Stimulated activated CD8-positive, alpha-beta memory T cell treated with anti-CD3 and anti-CD28 coated beads, Interleukin-7, amount 100 ng/mL, for 24 hours (primary cell): ENCODE measurements at places on chromosomes 5 and 9.

DNA sequence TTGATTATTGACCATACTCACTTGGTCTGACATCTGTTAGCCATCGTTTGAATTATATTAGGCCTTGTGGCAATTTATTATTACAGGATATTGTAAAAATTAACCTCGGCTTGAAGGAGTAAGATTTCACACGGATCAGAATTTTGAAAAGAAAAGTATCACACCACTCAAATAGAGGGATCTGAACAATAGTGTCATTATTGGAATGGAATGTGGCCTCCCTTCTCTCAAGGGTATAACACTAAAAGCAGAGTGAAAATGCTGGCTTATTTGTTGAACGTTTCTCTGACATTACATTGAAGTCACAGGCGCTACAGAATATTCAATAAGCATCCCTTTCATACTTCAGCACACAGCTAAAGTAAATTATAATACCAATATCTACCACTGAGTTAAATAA is 509.3 kb downstream of the CTNND2 start:
- no peak for DNase-seq

DNA sequence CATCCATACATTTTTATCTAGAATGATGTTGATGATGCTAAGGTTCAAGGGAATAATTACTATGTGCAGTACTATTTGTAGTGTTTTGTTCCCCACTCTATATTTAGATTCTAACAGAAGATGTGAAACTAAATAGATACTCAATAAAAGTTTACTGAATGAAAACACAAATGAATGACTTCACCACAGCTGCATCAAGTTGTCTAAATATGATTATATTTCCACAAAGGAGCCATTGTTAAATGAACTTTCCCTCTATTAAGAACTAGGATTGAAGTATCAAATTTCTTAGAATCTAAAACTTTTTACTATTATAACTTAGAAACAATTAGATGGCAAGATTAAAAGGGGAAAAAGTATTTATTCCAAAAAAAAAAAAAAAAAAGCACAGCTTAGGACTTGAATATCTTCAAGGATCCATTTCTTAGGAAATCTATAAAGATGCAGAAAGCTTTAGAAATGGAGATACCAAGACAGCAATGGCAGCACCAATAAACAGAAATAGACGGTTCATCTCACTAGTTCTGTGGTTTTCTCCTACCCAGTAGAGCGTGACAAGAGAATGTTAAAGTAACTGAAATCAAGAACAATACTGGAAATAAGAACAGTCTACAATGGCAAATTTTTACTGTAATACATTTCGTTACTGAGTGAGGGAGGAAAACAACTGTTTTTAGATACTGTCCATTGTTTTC is 347.6 kb downstream of the EBF1 start:
- no peak for DNase-seq

- DNase-seq: no peak
Observed at GRCh38 chr5:65858316-65858715, 68.1 kb upstream of the ERBIN start.

- DNase-seq: no peak
Observed at GRCh38 chr9:96126321-96126881, 175.6 kb downstream of the HSD17B3 start.

DNA sequence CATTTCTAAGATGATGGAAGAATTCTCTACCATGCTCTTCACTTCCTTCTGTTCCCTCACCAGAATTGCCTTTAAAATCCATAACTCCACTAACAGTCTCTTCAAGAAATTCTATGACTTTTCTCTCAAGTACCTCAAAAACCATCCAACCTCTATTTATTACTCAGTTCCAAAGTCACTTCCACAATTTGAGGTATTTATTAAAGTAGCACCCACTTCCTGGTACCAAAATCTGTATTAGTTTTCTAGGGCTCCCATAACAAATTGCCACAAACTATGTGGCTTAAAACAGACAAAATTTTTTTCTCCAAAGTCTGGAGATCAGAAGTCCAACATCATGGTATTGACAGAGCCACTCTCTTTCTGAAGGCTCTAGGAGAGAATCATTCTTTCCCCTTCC is 4.9 kb upstream of the SPTLC1 start:
- DNase-seq: no peak

- no peak for DNase-seq
Observed at GRCh38 chr9:93270976-93271375, 87.0 kb downstream of the WNK2 start.

GRCh38 chr5:134136771-134137170 is 22.3 kb downstream of the TCF7 start:
- no peak for DNase-seq

DNA sequence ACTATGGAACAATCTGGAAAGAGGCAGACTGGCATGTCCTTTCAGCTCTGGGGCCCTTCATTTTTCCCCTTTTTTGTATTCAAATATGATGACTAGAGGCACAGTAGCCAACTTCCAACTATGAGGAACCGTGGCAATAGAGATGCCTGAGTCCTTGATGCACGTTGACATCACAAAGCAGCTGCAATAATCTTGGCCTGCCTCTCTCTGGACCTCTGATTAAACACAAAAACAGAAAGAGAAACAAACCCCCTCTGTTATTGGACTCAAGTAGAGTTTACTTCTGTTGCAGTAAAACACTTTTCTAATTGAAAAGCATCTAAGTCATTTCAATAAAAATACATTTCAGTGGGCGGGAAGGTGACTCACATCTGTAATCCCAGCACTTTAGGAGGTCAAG is 122.2 kb upstream of the GRAMD2B start:
- no peak for DNase-seq

DNA sequence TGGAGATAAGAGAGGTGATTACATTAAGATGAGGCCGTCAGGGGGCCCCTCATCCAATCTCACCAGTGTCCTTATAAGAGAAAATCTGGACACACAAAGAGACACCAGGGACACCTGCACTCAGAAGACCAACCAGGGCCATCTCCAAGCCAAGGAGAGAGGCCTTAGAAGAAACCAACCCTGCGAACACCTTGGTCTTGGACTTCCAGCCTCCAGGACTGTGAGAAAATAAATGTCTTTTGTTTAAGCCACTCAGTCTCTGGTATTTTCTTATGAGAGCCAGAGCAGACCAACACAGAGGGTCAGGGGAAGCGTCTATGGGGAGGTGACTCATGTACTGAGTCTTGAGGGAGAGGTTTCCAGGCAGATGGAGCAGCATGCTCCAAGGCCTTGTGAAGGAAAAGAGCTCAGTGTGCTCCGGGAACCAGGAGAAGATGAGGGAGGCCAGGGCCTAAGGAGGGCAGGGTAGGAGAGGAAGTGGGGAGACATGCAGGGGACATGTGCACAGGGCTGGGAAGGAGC is 5.4 kb downstream of the PHYKPL start:
- DNase-seq: no peak

GRCh38 chr5:21452449-21452848 is 1400.7 kb downstream of the CDH12 start:
- DNase-seq: no peak

- no peak for DNase-seq
Observed at GRCh38 chr5:180594311-180595045, 3.2 kb upstream of the SCGB3A1 start.

- no peak for DNase-seq
Observed at GRCh38 chr9:75889977-75890471, 449 bp upstream of the PCSK5 start.

- no peak for DNase-seq
Observed at GRCh38 chr5:107296572-107296971, 374.2 kb downstream of the EFNA5 start.

- no peak for DNase-seq
Observed at GRCh38 chr9:80157561-80157983, 585.8 kb downstream of the TLE4 start.

DNA sequence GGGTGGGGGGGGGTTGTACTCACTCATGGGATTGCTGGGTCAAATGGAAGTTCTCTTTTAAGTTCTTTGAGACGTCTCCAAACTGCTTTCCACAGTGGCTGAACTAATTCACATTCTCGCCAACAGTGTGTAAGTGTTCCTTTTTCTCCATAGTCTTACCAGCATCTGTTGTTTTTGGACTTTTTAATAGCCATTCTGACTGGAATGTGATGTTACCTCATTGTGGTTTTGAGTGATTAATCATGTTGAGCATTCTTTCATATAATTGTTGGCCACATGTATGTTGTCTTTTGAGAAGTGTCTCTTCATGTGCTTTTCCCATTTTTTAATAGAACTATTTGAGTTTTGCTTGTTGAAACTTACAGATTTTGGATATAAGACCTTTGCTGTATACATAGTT is 94.9 kb upstream of the PLPPR1 start:
- DNase-seq: no peak

DNA sequence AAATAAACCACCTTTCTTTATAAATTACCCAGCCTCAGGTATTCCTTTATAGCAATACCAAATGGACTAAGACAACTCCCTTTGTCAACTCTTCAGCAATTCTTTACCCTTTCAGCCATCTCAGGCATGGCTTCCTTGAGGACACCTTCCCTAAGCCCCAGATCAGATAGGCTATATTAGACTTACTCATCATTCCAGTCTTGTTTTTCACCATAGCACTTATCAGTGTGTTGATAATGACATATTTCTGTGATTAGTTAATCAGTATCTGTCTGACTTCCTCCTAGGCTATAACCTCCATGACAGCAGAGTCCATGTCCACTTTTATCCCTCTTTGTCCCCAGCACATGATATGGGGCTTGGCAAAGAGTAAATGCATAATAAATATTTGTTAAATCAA is 238.1 kb downstream of the ACTL7B start:
- no peak for DNase-seq

- no peak for DNase-seq
Observed at GRCh38 chr9:129011761-129012181, 16.4 kb downstream of the SH3GLB2 start.

DNA sequence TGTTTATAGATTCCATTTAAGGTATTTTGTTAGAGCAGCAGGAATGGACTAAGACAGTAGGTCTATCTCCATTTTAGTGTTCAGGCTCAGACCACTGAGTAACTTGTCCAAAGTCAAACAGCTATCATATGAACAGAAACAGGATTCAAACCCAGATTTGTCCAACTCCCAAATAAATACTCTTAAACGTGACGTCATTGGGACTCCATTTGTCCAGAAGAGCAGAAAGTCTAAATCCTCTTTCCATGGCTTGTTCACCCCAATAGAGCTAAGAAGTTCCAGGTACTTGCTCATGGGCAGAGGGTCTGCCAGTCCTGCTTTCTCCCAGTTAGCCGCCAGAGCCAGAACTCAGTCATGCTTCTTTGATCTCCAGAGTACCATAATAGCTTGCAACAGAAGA is 16.3 kb upstream of the VLDLR start:
- no peak for DNase-seq

- DNase-seq: no peak
Observed at GRCh38 chr9:100473276-100474081, 530 bp downstream of the TMEFF1 start.

- DNase-seq: no peak
Observed at GRCh38 chr5:79544131-79544530, 30.2 kb upstream of the HOMER1 start.

DNA sequence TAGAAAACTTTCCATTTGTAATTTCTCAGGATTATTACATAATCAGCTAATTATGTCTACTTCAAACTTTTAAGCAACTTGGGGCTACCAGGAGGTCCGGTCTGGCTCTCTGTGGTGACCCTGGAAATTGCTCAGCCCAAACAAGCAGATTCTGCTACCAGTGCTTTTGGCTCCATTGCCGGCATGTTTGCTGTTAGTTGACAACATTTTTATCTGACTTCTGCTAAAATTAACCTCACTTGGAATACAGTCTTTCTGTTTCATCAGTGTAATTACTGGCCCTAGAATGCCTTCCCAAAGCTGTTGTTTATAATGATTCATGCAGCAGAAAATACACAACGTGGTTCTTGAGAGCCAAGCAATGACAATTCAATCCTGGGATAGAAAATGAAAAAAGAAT is 38.5 kb upstream of the FAM81B start:
- no peak for DNase-seq

DNA sequence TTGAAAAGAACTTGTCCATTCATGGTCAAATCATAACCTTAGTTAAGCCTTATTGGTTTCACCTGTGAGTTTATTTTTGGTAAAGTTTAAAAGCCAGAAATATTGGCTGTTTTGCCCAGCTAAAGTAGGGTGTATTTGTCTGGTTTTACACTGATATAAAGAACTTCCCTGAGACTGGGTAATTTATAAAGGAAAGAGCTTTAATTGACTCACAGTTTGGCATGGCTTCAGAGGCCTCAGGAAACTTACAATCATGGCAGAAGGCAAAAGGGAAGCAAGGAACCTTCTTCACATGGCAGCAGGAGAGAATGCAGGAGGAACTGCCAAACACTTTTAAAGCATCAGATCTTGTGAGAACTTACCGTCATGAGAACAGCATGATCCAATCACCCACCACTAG is 55.3 kb downstream of the JAKMIP2 start:
- no peak for DNase-seq

DNA sequence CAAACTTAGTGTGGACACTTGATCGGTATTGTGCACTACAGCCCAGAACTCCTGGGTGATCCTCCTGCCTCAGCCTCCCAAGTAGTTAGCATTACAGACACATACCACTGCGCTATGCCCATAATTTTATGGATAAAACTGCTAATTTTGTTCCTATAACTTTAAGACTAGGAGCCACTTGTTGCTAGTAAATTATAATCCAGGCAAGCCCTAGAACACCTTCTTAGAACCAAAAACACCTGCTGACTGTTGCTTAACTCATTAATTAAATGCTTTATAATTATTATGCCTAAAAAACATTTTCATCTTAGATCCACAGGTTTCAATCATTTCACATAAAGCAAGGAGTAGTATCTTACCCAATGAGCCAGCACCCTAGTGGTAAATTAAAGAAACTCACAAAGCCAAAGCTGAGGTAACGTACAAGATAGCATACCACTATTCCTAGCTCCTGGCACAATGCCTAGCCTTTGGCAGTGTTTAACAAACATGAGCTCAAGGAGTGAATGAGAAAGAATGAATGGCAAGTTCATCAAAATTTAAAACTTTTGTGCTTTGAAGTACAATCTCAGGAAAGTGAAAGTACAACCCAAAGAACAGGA is 5.4 kb downstream of the MRPS27 start:
- DNase-seq: no peak

- DNase-seq: no peak
Observed at GRCh38 chr9:4792054-4792571, 631 bp upstream of the RCL1 start.

DNA sequence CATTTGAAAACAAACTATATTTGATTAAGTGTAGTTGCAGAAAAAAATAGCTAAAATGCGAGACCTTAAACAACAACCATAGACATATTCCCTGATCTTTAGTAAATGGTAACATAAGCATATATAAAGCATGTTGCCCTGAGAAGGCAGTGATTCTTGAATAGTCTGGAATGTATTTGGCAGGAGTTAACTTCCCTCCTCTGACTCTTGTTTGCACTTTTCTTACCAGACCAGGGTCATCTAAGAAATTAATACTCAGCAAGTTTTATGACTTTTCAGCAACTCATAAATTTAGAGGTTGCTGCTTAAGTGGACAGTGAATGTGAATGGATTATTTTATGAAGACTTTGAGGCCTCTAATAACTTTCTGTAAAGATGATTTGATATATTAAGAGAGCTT is 55.3 kb upstream of the NUDT12 start:
- no peak for DNase-seq

- DNase-seq: no peak
Observed at GRCh38 chr5:132629230-132629944, 28.6 kb upstream of the IL13 start.

GRCh38 chr9:125906144-125906543 is 159.0 kb downstream of the PBX3 start:
- no peak for DNase-seq

GRCh38 chr5:153350175-153350883 is 140.1 kb upstream of the GRIA1 start:
- no peak for DNase-seq

- DNase-seq: no peak
Observed at GRCh38 chr5:82802954-82803353, 274.2 kb downstream of the TMEM167A start.
